Activated CD4-positive, alpha-beta T cell treated with anti-CD3 and anti-CD28 coated beads, Interleukin-2, amount 10 ng/mL, durations not matched to agents 7 days and 5 days (primary cell): ENCODE measurements at places on chromosomes 6 and 20. TPM values are rescaled to one million over a fixed set of nuclear protein-coding genes. Genes with fewer than 3 reads are reported as not detected.

HCRTR2 gene
- not detected for total RNA-seq

PSORS1C1 gene
- total RNA-seq = 0.57 TPM

MRPS18A gene
- total RNA-seq = 46.4 TPM

LSM14B gene
- 42.6 TPM for total RNA-seq

NOTCH4 gene
- total RNA-seq = 0.27 TPM

GRCh38 chr6:41568585-41569384, 22.6 kb downstream of the FOXP4 start:
- no peak for DNase-seq

- DNase-seq = no peak
Observed at GRCh38 chr6:147774856-147775255, 266.4 kb downstream of the SAMD5 start.

DNA sequence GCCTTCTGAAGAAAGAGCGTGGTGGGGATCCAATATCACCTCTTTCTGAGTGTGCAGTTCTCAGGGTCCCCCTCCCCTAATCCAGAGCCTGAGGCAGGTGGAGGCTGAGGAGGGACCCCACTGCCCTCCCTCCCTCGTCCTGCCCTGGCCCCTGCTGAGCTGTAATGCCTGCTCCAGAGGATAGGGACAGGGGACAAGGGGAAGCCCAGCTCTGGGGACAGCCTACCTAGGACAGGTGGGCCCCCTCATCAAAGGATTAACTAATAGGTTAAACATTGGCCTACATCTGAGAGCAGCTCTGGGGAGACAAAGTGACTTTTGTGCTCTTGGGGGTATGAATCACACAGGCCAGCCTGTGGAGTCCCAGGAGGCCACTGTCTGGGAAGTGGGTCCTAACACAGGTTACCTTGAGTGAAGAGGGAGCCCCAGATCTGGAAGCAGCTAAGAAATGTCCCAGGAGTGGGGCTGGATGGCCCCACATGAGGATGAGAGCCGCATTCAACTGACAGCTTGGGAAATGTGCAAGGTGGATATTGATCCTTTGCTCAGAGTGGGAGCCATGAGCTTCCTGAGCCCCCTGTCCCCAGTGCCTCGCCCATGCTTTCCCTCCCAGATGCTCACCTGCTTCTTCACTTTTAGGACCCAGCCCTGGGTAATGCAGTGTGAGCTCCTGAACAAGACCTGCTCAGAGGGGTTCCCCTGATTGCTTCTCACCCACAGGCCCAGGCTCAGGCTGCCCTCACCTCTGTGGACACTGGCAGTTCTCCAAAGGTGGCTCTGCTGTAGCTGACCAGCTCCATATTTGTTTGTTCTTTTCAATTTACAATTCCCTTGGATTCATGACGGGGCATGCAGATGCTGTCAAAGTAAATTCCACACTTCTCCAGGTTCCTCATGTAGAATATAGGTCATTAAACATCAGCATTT, 17.8 kb upstream of the CST9L start:
- DNase-seq = no peak

GRCh38 chr20:49766979-49767521, 45.6 kb upstream of the SLC9A8 start:
- no peak for DNase-seq

- DNase-seq = no peak
Observed at GRCh38 chr6:166075925-166076324, 91.7 kb downstream of the TBXT start.

- DNase-seq = no peak
Observed at GRCh38 chr20:63051186-63051860, 44.6 kb upstream of the BHLHE23 start.
